GM10248 (cell line): ENCODE measurements at places on chromosomes 5 and 9.
A peak's percentile ranks its signal among the peaks of the same experiment; 100 is the strongest.

GRCh38 chr5:5141625-5142525, 1.7 kb downstream of the ADAMTS16 start:
- DNase-seq, result peak; percentile 31

GRCh38 chr5:137515238-137515637, 16.1 kb upstream of the SPOCK1 start:
- no peak for DNase-seq

GRCh38 chr5:22319798-22320197, 533.3 kb downstream of the CDH12 start:
- DNase-seq, result no peak

- DNase-seq, result no peak
Observed at GRCh38 chr5:85670417-85670816, 947.3 kb upstream of the COX7C start.

- DNase-seq, result no peak
Observed at GRCh38 chr9:18438951-18439350, 35.0 kb upstream of the ADAMTSL1 start.

GRCh38 chr5:112685386-112685785, 52.3 kb upstream of the APC start:
- DNase-seq, result no peak

GRCh38 chr5:143312822-143313221, 90.7 kb downstream of the NR3C1 start:
- DNase-seq, result no peak

- DNase-seq, result no peak
Observed at GRCh38 chr5:11037080-11037479, 276.0 kb upstream of the DAP start.

DNA sequence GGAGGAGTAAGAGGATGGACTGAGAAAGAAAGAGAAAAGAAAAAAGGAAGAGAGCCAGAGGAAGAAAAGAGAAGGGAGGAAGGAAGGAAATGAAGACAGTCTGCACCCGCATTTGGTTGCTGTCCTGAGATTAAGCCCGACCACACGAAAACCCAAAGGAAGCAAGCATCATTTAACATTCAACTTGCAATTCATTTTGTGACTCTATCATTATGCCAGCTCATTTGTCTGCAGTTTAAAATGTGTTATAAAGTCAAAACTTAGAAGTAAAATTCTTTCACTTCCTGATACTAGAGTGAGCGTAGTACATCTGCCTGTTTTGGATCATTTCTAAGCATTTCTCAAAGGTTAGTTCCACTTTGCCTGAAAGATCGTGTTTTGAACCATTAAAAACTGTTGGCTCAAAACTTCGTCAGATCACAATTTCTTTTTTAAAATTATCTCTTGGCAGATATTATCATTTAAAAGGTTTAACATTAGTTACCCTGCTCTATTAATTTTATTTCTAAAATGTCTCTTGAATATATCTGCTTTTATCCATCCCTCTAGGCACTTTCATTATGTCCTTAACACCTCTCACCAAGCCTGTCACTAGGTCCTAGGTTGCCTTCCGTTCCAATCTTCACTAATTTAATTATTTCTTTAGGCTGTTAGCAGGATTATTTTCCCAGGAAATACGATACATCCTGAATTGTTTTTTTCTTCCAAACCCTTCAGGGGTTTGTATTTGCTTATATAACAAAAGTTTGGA, 240.9 kb downstream of the TLE4 start:
- peak; percentile 10 for DNase-seq

DNA sequence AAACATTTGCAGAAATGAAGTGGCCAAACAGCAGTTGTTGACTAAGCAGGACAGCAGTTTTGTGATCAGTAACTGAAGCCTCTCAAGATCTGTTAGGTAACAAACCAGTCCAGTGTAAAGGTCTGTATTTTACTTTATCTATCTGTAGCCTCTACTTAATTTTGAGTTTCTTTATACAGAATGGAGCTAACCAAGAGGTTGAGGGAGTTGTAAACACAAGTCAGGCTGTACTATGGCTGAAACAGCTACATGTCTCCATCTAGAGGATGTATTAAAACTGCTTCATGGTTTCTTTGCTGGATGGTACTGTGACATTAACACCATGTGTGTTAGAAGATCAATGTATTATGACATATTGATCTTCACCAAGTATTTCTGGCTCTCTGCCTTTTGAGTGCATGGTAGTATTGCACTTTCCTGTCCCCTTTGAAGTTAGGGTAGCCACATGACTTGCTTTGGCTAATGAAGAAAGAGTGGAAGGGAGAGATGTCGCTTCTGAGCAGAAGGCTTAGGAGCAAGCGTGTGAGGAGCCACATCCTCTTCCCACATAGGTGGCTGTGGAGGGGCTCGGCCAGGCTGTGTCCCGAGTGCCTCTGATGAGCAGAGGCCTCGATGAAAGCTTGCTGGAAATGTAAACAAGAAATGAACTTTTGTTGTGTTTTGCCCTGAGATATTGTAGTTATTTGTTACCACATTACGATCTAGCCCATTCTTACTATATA, 105.6 kb upstream of the PCA3 start:
- DNase-seq, result peak; percentile 64

DNA sequence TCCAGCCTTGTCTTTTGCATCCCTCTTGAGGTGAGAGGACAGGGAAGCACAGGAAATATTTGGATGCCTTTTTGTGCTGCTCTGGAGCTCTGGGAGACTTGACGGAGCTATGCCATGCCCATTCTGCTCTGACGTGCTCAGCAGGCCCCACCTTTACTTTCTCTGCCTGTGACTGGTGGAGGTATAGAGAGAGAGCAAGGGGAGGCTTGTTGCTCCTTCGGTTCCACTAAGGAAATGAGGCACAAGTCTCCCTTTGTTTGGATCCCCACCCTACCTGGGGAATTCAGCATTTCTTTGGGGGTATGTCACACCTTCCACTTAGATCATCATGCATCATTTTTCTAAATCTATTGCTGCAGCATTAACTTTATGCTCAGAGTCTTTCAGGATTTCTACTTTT, 121.8 kb upstream of the CNTLN start:
- DNase-seq, result no peak

DNA sequence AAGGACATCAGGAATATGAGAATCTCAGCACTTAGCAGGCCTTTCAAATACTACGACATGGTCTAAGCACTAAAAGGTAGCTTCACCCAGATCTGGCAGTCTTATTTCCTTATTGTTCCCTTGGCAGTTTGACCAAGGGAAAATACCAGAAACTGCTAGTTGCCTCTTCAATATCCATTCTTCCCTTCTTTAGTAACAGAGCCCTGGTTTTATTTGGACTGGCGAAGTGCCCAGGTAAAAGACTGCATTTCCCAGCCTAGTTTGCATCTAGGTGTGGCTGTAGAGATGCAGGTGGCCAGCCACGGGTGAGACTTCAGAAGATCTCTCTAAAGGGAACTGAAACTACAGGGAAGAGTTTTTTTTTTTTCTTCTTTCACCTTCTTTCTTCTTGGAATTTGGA, 21.6 kb downstream of the DMRT2 start:
- no peak for DNase-seq

DNA sequence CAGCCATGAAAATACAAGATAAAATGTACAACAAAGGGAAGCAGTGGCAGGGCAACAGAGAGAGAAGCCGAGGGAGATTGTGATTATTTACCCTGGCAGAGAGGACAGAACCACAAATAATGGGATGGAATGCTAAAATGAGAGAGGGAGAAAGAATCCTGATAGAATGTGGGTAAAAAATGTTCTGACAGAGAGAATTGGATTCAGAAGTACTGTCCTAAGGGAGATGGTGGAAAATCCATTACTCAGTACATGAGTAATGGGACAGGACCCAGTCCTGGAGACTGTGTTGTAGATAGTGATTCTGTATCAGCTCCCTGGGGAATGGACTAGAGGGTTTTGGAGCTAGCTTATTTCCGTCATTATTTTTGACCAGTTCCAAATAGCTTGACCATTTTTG, 831.5 kb downstream of the MAT2B start:
- DNase-seq, result no peak

GRCh38 chr5:151094852-151095245, 14.0 kb upstream of the TNIP1 start:
- no peak for DNase-seq

DNA sequence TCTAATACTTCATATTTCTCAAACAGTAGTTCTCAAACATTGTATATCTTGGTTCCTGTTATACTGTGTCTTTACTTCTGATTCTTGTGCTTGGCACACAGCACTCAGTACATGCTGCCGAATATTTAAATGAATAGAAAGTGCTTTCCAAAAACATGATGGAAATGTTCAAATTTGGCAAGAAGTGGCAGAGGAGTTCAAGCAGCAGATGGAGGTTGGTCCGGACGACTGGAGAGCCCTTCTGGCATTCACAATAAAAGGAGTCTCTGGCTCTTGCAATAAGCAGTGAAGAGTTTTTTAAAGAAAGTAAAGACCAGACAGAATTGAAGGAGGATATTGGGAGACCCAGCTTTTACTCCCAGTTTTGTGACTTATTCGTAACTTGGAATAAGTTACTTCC, 36.3 kb downstream of the TSTD2 start:
- no peak for DNase-seq
